ENCODE measurements at places on chromosomes 12 and 14.

DNA sequence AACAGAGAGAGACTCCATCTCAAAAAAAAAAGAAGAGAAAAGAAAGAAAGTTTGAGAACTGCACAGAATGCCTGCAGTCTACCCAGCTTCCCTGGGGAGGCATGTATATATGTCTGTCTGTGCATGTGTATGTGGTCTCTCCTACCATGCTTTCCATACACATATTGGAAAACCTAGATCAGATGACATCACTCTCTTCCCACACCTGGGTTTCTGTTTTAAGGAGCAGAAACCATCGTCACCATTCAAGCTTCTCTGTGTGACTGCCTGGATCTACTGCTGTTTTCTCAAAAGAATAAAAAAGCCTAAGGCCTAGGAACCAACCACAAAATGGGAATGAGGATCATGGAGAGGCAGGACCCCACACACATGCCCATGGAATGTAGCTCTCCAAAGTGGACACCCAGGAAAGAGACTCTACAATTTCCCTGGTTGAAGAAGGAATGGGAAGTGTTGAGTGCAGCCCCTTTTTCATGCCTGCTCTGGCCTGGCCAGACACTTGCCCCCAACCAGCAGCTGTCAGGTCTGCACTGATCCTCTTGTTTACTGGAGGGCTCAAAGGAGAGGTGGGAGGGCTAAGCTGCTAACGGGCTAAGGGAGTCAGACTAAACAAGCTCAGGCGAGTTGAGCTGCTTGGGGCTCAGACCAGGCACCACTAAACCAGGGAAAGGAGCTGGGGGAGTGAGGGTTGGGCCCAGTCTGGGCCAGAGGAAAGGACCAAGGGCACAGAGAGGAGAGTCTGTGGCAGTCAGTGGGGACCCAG is 7.7 kb upstream of the PCK2 start:
- DNase-seq, result no peak

- no peak for DNase-seq
These were observed 12.3 kb upstream of the CHPT1 start for GRCh38 chr12:101685092-101685491.

- DNase-seq, result no peak
These were observed 191.3 kb downstream of the AACS start for GRCh38 chr12:125256634-125256936.

- no peak for DNase-seq
These were observed 80.6 kb downstream of the CCDC59 start for GRCh38 chr12:82277582-82277981.

GRCh38 chr14:71005076-71005475 is 97.8 kb downstream of the PCNX1 start:
- no peak for DNase-seq

DNA sequence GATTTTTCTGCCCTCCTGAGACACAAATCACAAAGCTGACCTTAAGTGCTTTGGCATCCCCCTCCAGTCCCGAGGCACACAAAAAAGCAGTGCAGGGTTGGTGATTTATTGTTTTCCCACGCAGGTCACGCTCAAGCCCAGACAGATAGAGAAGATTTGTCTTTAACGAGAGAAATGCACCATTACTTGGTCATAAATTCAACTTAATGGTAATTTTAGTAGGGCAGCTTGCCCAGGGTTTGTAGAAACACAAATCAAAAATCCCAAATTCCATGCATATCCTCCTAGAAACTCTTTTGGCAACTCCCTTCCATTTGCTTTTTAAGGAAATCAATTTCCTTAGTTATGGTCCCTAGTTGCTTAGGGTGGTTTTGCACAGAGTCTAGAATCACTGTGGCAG is 132.6 kb downstream of the IGF1 start:
- DNase-seq, result no peak

- DNase-seq, result no peak
These were observed 211.5 kb upstream of the PWP1 start for GRCh38 chr12:107474099-107474498.

GRCh38 chr12:29563636-29564035 is 66.2 kb upstream of the OVCH1 start:
- DNase-seq, result no peak

DNA sequence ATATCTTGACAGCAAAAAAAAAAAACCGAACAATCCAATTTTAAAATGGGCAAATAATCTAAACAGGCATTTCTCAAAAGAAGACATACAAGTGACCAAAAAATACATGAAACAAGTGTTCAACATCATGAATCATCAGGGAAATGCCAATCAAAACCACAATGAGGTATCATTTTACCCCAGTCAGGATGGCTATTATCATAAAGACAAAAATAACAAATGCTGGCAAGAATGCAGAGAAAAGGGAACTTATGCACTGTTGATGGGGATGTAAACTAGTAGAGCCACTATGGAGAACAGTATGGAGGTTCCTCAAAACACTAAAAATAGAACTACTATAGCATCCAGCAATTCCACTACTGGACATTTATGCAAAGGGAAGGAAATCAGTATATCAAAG is 448.2 kb downstream of the RGS6 start:
- no peak for DNase-seq

DNA sequence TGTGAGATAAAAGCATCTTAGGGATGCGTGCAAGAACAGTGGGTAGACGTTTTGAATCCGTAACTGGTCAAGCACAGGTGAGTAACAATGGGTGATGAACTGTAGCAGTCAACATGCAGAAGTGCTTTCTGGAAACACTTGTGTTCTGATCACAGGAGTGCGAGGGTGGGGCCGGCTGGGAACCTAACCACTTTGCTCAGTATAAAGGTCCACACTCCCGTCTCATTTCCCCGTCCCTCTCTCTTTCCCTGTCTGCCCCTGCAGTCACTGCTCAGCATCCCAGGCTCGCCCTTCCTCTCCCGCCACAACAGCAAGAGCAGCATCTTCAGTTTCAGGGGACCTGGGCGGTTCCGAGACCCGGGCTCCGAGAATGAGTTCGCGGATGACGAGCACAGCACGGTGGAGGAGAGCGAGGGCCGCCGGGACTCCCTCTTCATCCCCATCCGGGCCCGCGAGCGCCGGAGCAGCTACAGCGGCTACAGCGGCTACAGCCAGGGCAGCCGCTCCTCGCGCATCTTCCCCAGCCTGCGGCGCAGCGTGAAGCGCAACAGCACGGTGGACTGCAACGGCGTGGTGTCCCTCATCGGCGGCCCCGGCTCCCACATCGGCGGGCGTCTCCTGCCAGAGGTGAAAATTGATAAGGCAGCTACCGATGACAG is 127.1 kb downstream of the FIGNL2 start:
- no peak for DNase-seq

- no peak for DNase-seq
These were observed 1.7 kb downstream of the FBXO34 start for GRCh38 chr14:55272922-55273321.

- DNase-seq, result no peak
These were observed 30.0 kb downstream of the HSP90AA1 start for GRCh38 chr14:102056694-102057442.

DNA sequence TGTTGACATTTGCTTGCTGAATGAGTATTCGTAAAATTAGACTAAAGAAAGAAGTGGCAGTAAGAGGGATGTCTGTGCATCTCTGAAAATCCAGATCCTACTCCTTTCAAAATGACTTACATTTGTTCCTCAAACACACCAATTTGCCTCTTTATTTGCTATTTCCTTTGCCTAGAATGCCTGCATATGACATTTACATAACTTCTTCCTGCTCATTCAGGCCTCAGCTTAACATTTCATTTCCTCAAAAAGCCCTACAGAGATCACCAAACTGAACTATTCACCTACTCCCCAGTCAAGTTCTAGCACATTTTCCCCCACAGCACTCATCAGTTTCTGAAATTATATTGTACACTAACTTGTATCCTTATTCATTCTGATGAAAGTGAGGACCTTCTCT is 907.2 kb downstream of the LRFN5 start:
- no peak for DNase-seq

- no peak for DNase-seq
These were observed 84.8 kb downstream of the HELB start for GRCh38 chr12:66387117-66387516.

- DNase-seq, result no peak
These were observed 4.7 kb downstream of the ANHX start for GRCh38 chr12:133231001-133231400.

DNA sequence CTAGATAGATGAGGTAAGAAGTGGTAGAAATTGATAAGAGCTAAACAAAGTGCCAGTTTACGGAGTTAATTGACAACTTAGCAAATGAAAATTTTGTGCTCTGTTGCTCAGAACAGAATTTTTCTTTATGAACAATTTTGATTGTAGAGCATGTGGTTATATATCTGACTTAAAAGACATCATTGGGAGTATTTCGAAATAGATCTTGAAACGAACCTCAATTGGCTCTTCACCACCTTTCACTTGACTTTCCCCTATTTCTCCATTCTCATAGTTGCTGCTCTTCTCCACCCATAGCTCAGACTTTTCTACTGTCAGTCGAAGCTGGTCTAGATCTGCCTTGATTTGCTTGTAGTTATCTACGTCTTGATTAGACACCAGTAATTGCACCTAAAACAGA is 212.1 kb downstream of the ITPR2 start:
- DNase-seq, result no peak

- no peak for DNase-seq
These were observed 148.4 kb downstream of the PRKCH start for GRCh38 chr14:61469781-61470180.

GRCh38 chr12:16833376-16834015 is 227.5 kb upstream of the LMO3 start:
- DNase-seq, result no peak

DNA sequence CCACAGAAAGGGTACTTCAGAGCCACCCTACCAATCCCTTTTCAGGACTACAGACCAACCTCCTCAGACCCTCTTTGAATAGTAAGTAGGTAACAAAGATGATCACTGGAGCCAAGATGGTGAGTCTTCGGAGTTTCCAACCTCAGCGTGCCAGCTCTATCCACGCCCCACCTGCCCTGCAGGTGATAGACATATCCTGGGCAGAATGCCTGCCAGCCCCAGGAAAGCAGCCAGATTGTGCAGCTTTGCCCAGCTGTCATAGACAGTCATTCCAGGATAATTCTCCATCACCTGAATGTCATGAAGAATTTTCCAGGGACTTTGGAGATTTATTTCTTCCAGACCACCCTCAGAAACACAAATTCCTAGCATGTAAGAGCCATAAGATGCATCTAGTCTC is 434.4 kb downstream of the RGS6 start:
- no peak for DNase-seq

DNA sequence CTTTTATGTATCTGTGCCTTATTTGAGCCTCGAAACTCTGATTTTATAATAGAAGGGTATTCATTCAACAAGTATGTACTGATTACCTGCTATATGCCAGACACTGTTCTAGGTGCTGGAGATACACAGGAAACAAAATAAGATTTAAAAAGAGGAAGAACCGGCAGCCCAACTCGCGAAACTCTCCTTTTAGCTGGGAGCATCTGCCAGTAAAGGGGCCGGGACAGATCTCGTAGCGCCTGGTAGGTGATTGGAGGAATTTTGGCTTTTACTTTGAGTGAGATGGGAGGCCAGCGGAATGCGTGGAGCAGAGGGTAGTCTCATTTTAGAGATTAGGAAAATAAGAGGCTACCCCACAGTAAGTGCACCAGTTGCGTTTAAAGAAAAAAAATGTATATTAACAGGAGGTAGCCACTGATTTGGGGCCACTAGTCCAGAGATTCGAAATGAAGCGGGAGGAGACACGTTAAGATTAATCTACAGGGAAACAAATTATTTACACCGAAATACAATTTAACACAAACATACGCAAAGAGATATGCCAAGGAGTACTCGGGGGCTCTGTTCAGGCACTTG is 520 bp upstream of the MON2 start:
- DNase-seq, result peak; percentile 23

GRCh38 chr14:102694530-102695166 is 82.6 kb upstream of the TRAF3 start:
- peak; percentile 54 for DNase-seq

DNA sequence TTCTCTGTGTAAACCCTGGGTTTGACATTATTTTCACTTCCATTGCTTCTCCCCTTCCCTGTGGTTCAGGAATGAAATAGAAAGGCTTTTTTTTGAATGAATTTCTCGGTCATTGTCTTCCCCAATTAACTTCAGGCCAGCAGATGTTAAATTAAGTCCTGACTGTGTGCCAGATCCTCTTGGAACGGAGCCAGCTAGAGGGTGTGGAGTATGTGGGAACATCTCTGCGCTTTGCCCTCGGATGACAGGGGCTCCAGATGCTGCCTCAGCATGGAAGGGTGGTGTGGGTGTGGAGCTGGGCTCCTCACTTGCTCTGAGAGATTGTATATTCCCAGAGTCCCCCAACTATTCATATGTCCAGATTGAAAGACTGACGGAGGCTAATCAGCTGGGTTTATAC is 13.1 kb downstream of the KRT85 start:
- DNase-seq, result no peak

DNA sequence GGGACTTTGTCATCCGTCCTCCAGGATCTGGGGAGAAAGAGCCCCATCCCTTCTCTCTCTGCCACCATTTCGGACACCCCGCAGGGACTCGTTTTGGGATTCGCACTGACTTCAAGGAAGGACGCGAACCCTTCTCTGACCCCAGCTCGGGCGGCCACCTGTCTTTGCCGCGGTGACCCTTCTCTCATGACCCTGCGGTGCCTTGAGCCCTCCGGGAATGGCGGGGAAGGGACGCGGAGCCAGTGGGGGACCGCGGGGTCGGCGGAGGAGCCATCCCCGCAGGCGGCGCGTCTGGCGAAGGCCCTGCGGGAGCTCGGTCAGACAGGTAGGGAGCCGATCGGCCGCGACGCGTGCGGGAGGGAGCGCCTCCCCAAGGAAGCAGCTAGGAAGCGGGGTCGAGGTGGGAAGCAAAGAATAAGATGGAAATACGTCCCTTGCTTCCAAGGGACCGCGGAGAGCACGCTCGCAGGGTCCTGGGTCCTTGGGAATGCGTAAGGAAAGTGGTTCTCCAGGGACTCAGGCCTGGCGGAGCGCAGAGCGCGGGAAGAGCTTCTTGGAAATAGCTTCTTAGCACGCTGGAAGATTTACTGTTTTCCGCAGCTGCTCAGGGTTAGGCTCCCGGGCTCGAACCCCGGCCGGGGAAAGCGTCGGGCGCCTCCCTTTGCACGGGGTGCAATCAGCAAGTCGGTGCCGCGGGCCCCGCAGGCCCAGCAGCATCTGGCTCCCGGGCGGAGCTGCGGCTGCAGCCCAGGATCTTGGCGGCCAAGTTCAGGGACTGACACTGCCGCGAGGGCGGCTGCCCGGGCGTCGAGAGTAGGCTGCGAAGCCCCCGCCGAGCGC is 457 bp downstream of the SOCS2 start:
- DNase-seq, result no peak

DNA sequence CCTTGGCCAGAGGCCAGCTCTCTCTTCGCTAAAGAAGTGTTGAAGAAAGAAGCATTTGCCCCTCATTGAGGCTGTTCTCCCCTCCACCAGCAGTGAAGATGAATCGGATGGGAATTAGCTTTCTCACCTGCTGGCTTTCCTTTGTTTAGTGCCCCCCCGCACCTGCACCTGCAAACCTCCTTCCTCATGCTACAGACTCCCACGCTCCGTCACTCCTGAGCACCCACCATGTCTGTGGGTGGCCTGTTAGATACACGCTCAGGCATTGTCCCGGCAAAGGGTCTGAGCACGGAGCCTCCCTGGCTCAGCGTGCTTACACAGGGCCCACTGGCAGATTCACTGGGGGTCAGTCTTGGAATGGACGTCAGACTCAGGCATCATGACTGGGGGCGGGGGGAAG is 121.6 kb downstream of the GLT1D1 start:
- no peak for DNase-seq

All from GM18507 (cell line).